GM12878 (cell line): ENCODE measurements at places on chromosomes 2 and 18. TPM values are rescaled to one million over a fixed set of nuclear protein-coding genes. Genes with fewer than 3 reads are reported as not detected.

GRCh38 chr2:74843899-74844298, 10.0 kb downstream of the HK2 start:
- H3K27ac ChIP-seq, result peak overlapping the region; percentile 15; the same call in 1 of the 2 replicates
- peaks cover 55% of the 10 kb centered on the region for H3K4me1 ChIP-seq
- peak; percentile 56 for DNase-seq
- H3K36me3 ChIP-seq, result no peaks in the 10 kb centered on the region
- no peaks in the 10 kb centered on the region for H3K27me3 ChIP-seq

GRCh38 chr2:237371856-237372255, 42.1 kb downstream of the COL6A3 start:
- no peak overlapping the region for H3K4me3 ChIP-seq
- no peak overlapping the region for H3K27ac ChIP-seq
- DNase-seq, result no peak
- H3K36me3 ChIP-seq, result no peaks in the 10 kb centered on the region
- no peaks in the 10 kb centered on the region; the same call in 1 of the 2 replicates for H3K27me3 ChIP-seq

CHPF gene
- total RNA-seq, result 11.6 and 12.2 TPM in 2 replicates

CD8B2 gene
- not detected in 2 replicates for total RNA-seq

ALPI gene
- not detected in 2 replicates for total RNA-seq

DNA sequence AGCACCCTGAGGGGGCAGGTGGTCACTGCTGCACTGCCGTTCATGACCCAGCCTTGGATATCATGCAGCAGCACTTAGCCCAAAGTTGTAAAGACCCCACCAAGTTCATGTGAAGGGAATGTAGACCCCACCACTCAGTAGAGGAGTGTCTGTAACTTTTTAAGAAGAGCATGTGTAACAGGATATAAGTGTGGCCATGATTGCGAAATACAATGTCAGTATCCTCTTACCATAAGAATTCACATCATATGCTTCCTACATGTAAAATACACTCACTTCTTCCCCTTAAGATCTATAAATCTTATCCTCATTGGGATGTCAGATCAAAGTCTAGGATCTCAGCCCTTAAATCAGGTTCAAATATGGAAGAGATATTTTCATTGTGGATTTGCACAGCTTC, 276.9 kb downstream of the PTPRM start:
- H3K27me3 ChIP-seq, result no peaks in the 10 kb centered on the region
- DNase-seq, result no peak
- no peaks in the 10 kb centered on the region for H3K36me3 ChIP-seq
- H3K4me3 ChIP-seq, result no peak overlapping the region
- no peak overlapping the region for H3K27ac ChIP-seq

DNA sequence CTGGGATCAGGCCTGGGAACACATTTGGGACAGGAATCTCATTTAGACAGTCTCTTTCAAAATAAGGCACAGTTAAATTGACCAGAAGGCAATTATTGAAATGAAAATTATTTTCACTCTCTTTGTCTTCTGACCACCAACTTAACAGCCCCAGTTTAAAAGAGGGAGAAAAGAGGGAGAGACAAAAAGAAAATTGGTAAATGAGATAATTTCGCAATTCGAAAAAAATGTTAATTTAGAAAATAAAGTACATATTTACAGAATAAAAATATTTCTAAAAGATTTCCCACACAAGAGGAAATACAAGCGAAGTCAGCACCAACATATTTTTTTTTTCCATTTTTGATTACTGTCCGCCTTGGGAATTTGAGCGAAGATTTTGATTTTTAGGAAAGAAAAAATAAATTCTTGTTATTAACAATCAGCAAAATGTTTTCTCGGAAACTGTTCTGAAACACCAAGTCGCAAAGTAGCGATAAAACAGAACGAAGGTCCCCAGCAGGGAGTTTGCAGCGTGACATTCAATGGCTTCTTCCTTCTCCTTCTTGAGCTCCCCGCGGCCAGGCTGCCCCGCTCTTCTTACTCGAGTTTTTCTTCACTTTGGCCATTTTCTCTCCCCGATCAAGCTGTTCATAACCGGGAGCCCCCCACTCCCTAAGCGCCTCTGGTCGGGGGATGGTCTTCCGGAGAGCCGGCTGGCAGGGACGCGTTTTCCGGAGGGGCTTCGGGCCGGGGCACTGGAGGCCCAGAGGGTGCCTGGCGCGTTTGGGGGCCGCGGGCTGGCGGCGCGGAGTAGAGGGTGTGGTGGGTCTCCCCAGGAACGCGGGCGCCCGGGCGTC, 5.0 kb downstream of the SP9 start:
- no peak overlapping the region for H3K27ac ChIP-seq
- H3K27me3 ChIP-seq, result peaks cover 56% of the 10 kb centered on the region
- H3K4me1 ChIP-seq, result peaks cover 25% of the 10 kb centered on the region
- no peak for DNase-seq
- H3K4me3 ChIP-seq, result no peak overlapping the region

DNA sequence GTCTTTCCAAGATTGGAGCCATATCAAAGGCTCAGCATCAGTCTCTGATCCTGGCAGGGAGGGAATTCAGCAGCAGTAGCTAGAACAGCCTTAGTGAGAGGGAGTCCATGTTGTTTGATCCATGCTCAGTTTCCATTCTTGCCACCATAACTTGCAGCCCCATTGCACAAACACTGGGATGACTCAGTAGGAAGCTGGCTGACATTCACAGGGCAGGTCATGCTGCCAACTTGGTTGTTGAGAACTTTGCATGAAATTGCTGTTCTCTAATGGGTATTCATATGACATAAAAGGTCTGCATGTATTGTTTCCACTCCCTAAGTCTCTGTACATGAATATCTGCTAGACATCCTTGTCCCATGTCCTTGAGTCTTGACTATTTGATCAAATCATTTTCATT, 29.9 kb upstream of the STAT4 start:
- no peak for DNase-seq
- H3K36me3 ChIP-seq, result no peaks in the 10 kb centered on the region

- no peaks in the 10 kb centered on the region for H3K27me3 ChIP-seq
- no peaks in the 10 kb centered on the region for H3K36me3 ChIP-seq
- H3K27ac ChIP-seq, result no peak overlapping the region
- DNase-seq, result no peak
- no peaks in the 10 kb centered on the region for H3K4me1 ChIP-seq
Observed at GRCh38 chr2:107461301-107461700, 365.4 kb upstream of the RGPD4 start.

- H3K4me1 ChIP-seq, result peaks cover 9% of the 10 kb centered on the region
- H3K27me3 ChIP-seq, result no peaks in the 10 kb centered on the region
- no peak overlapping the region for H3K4me3 ChIP-seq
- no peak overlapping the region for H3K27ac ChIP-seq
Observed at GRCh38 chr2:85922199-85922598, 33.4 kb upstream of the ST3GAL5 start.

GRCh38 chr18:22883179-22883578, 49.9 kb upstream of the RBBP8 start:
- H3K4me3 ChIP-seq, result no peak overlapping the region

NT5DC4 gene
- 0.85 TPM in 1 of 2 replicates, not detected in the other for total RNA-seq

DNA sequence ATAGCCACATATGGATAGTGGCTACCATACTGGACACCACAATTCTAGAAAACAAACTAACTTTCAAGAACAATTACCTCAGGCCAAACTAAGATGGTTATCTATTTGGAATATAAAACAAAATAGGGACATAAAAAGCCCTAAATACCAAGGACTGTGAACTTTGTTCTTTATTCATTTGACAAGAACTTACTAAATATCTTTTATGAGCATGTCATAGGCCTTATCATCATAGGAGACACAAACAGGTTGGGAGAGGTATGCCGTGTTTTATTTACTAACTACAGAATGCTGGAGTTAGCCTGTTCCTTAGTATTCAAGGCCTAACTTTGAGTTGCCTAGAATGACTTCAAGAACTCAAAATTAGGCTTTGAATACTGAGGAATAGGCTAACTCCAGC, 32.1 kb downstream of the CCDC93 start:
- no peaks in the 10 kb centered on the region for H3K4me1 ChIP-seq
- no peak for DNase-seq
- H3K27me3 ChIP-seq, result no peaks in the 10 kb centered on the region
- H3K27ac ChIP-seq, result no peak overlapping the region
- no peak overlapping the region for H3K4me3 ChIP-seq

- 0 out of 2 replicates have a peak overlapping the region, but pooled peaks have one; percentile 16 for H3K4me3 ChIP-seq
- H3K27me3 ChIP-seq, result no peaks in the 10 kb centered on the region
- peak; percentile 73 for DNase-seq
- H3K4me1 ChIP-seq, result peaks cover 17% of the 10 kb centered on the region
- peak overlapping the region; percentile 83 for H3K27ac ChIP-seq
Observed at GRCh38 chr2:101012054-101012705, 10.1 kb downstream of the RPL31 start.

DNA sequence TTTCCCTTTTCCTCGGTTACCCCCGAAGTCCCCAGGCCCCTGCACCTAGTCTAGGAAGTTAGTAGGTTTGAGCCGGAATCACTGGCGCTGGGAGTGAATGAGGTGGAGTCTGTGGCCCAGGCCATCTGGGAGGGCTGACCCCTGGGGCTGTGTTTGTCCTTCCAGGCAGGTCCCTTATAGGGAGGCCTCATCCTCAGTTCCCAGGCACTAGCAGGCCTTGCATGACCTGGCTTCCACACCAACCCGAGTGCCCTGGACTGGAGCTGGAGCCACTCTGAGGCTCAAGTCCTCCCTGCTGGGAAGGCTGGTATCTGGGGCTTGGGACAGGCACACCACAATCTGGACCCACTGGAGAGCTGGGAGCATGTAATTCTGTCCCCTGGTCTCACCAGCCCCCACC, 111.0 kb downstream of the DYSF start:
- H3K4me1 ChIP-seq, result no peaks in the 10 kb centered on the region
- H3K4me3 ChIP-seq, result no peak overlapping the region
- no peak for DNase-seq
- no peaks in the 10 kb centered on the region for H3K27me3 ChIP-seq
- H3K27ac ChIP-seq, result no peak overlapping the region
- H3K36me3 ChIP-seq, result no peaks in the 10 kb centered on the region

DNA sequence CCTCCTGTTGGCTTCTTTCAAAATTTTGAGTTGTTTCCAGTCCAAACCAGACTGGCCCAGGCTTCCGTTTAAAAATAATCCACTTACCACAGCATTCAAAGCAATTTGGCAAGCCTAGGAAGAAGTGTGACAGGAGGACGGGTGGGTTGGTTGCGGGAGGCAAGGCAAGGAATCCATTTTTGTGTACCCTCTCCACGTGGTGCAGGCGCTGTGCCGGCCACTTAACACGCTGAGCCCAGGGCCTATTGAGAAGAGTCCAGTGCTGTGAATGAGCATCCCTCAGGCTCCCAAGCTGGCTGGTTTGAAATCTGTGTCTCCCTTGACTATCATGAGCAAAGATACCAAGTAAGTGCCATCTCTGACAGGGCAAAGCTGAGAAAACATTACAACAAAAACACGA, 160.9 kb downstream of the NCKAP5 start:
- H3K36me3 ChIP-seq, result no peaks in the 10 kb centered on the region
- no peaks in the 10 kb centered on the region for H3K4me1 ChIP-seq
- no peak for DNase-seq
- no peak overlapping the region for H3K4me3 ChIP-seq

DNA sequence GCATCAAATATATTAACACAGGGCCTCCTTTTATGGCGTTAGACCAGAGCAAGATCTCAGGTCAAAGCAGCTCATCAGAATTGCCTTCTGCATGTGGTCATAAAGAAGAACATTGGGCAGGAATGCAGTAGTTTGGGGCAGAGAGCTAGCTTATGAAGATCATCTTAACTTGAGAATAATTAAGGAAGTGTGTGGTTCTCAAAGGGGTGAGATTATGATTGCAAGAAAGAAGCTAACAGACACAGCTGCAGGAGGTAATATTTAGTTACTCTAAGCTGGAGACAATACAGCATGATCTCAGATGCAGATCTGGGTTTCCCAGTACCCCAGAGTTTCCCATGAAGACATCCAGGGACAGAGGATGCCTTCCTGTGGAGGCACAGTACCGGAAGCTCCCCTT, 91.6 kb downstream of the TTC27 start:
- no peak overlapping the region for H3K27ac ChIP-seq
- DNase-seq, result no peak
- no peaks in the 10 kb centered on the region for H3K36me3 ChIP-seq
- no peaks in the 10 kb centered on the region for H3K4me1 ChIP-seq
- H3K4me3 ChIP-seq, result no peak overlapping the region

DNA sequence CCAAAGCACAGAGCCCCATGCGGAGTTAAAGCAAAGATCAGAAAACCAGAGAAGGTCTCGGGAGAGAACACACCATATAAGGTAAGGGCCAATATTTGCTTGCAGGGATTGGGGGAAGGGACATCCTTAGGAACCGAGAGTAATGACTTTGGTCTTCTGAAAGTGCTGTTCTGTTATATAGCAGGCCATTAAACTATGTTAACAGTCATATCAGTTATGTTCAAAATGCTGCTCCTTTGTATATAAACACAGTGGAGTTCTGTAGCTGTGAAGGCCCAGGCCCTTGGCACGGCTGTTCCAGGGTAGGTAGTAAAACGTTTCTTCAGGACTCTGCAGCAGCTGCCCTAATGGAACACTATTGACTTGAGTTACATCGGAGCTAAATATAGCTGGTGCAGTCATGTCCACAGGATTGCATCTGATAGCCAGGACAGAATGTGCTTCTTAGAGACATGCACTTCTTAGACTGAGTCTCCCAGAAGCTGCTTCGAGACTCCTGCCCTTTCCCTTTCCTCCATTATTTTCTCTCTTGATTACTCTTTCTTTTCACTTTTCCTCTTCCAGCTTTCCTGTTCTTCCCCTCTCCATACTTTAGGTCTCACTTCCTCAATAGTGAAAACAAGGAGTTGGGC, 122.4 kb downstream of the SETBP1 start:
- H3K4me1 ChIP-seq, result peaks cover 43% of the 10 kb centered on the region
- H3K4me3 ChIP-seq, result 0 out of 2 replicates have a peak overlapping the region, but pooled peaks have one; percentile 12
- H3K36me3 ChIP-seq, result peaks cover 7% of the 10 kb centered on the region; the same call in 1 of the 2 replicates

DNA sequence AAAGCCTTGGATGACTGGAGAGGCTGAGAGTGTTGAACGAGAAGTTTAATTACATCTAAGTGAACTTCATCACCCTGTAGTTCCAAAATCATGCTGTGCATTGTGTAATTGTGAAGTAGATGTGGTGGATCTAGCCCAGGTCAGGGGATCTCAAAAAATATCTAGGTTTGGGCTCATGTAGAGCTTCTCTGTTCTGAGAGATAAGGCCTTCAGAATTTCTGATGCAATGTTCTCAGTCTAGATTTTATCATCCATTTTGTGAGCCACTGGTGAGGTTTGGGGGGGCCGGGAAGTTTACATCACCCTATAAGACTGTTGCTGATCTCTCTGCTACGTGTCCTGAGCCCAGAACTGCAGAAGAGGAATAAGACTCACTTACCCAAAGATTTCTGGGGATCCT, 719.4 kb downstream of the SOCS6 start:
- no peak for DNase-seq
- no peak overlapping the region for H3K4me3 ChIP-seq
- H3K27me3 ChIP-seq, result no peaks in the 10 kb centered on the region
- H3K36me3 ChIP-seq, result no peaks in the 10 kb centered on the region
- no peaks in the 10 kb centered on the region; the same call in 1 of the 2 replicates for H3K4me1 ChIP-seq
